ENCODE measurements at places on chromosomes 1 and 21.

GRCh38 chr1:43569175-43569574 lies 38.5 kb downstream of the PTPRF start:
- no peak for DNase-seq

GRCh38 chr1:246734866-246735265 lies 10.7 kb downstream of the SCCPDH start:
- DNase-seq: no peak

DNA sequence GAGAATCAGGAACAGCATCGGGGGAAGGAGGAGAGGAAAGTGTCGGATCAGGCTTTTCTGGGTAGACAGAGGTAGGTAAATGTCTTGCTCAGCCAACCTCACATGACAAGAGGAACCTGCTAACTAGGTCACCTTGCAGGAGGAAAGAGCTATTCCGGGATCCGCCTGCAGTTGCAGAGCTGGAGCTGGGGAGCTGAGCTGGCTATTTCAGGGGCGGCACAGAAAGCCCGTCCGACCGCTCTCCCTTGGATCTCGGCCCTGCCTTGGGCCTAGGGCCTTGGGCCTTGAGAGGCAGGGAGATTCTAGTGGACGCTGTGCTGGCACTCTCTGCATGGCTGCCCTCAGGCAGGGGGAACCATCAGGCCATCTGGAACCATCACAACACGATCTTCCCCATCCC lies 56.5 kb upstream of the CTPS1 start:
- DNase-seq: no peak

GRCh38 chr1:10850026-10850425 lies 53.6 kb upstream of the CASZ1 start:
- no peak for DNase-seq

DNA sequence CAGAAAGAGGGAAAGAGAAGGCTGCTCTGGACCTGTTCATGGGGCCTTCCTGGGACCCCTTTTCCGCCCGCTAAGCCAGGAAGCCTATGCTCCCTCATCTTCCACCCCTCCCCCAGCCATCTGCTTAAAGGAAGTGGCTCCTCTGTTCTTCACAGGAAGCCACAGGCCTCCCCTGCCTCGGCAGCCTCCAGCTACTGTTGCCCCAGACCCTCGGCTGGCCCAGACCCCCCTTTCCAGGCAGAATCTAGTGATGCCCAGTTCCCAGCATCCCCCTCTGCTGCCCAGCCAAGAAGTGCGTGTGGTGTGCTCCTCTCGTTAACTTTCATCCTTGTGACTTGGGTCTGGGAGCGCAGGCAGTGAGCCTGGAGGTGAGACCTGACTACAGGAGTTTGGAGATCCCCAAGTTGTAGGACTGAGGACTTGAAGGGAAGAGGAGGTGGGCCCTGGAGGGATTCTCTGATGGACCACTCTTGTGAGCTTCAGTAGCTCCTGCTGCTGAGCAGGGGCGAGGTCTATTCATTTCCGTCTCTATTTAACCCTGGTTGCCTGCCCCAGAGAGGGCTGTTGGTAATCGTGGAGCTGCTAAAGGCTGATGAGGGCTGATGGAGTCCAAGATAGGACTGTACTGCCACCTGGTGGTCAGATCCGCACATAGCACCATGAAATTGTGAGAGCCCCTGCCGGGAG lies 9.1 kb downstream of the IFI6 start:
- DNase-seq: no peak

DNA sequence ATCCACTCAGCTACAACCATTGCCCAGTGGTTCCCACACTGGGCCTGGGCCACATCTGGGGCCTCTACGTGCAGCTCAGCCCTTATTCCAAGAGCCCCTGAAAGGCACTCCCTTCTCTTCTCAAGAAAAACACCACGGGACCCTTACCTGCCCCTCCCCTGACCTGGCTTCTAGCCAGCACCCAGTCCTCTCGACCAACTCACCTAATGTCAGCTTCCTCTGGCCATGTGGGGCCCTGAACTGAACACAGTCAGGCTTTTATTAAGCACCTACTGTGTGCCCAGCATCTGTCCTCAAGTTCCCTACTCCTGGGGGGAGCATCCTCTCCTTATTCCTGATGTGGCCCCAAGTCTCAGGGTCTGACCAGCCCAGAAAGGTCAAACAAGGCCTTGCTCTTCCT lies 208.4 kb downstream of the MATN1 start:
- no peak for DNase-seq

Measured in keratinocyte (primary cell).